Stimulated activated CD8-positive, alpha-beta memory T cell treated with anti-CD3 and anti-CD28 coated beads, Interleukin-2, amount 100 ng/mL, for 1 hour (primary cell): ENCODE measurements at places on chromosomes 2 and 18.

DNA sequence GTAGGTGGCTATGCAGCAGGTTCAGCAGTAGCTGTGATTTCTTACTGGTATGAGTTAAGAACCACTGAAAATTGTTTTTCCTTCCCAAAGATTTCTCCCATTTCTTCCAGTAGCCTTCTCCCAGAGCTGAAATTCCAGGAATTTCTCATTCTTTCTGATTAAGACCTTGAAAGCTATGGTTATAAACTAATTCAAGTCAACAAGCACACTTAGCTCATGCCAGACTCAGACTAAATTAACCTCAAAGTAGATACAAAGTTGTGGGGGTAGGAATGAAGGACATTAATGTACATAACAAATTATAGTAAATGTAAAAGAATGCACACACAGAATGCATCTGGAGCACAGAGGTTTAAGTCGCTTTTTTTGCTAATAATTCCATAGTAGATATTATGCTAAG, 103.6 kb upstream of the SOX11 start:
- no peak for DNase-seq

DNA sequence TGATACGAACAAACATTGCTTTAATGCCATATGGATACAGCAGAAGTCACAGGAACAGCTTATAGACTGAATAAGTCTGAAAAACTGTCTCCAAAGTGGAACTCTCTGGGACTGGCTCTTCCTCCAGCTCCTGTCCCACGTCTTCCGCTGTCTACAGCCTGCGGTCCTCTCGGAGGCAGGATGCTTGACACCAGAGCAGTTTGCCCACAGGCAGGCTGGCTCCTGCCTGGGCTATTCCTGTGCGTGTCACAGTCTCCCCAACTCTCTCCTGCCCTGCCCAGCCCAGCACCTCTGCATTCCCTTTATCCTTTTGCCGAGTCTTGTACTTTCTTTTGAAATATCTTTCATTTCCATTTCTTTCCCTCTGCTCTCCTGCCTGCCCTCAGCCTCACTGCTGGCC, 234.1 kb downstream of the FHOD3 start:
- DNase-seq, result no peak

GRCh38 chr2:65353927-65354326, 78.5 kb downstream of the SPRED2 start:
- DNase-seq, result no peak

- DNase-seq, result no peak
These were observed 47.7 kb downstream of the ACTR2 start for GRCh38 chr2:65275141-65275915.

- no peak for DNase-seq
These were observed 237.3 kb downstream of the OTX1 start for GRCh38 chr2:63287956-63288355.
